Fibroblast of lung (primary cell): ENCODE measurements at places on chromosomes 1 and 21.

DNA sequence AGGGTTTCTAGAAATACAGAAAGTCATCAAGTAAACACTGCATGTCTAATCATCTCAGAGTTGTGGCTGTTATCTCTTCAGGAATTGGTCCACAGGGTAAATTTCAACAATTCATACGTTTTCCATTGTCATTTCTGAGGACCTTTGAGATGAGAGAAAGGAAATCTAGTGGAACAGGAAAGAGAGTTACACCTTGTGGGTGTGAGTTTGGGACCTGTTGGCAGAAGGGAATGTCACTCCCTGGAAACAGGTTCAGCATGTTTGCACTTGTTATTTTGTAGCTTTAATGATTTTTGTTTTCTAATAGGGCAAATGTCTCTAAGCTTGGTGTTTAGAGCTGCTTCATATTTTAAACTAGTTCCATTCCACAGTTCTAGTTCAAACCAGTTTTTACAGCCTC lies 5.6 kb downstream of the TMEM167B start:
- DNase-seq, result no peak

DNA sequence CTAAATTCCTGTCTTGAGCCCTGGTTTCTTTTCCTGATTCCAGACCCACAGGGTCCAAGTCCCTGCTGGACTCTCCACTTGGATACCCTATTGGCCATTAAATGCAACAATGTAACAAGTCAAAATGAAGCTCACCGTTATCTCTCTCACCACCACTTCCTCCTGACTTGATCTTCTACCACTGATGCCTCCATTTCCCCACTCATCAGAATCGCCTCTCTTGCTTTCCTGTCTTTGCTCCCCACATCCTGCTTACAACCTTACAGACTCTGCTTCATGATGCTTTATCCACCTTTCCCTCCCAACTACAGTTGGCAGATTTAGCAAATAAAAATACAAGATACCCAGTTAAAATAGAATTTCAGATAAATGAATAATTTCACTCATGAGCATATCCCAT lies 343.8 kb downstream of the KCNH1 start:
- no peak for DNase-seq

DNA sequence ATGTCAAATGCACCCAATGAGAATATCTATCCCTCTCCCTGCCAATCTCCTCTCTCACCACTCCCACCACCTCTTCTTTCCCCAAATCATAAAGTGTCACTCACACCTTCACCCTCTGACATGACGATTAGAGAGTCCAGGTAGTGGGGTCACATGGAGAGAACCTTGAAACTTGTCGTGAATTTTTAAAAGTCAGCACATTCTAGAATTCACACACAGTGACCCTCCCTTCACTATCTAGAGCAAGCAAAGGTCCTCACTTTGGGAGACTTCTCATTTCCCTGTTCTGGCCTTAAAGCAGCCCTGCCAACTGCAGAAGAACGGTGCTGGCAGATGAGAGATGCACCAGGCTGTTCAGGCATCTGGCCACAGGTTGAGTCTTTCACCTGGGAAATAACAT lies 61.9 kb downstream of the CD34 start:
- DNase-seq, result no peak

DNA sequence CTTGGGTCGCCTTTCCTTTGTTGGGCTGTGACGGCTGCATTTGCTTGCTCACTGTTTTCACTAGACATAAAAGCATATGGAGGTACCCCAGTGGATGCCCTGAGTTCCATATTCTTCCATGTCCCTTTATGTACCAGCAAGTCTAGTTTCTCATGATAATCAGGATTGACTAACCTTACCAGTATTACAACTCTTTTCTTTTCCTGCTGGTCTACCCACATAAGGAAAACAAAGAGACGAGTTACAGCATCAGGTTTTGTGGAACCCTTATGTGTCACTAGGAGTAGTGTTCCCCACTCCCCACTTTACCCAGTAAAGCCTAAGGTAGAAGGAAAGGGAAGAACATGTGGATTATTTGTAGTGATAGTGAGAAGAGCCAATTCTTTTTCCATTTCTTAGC lies 16.4 kb upstream of the CENPF start:
- DNase-seq, result no peak
